ENCODE measurements at places on chromosomes 16 and 17.

- no peak for DNase-seq
Observed at GRCh38 chr16:6160871-6161270, 1063.3 kb upstream of the EEF2KMT start.

GRCh38 chr17:73888862-73889261 lies 244.6 kb upstream of the SDK2 start:
- DNase-seq = no peak

DNA sequence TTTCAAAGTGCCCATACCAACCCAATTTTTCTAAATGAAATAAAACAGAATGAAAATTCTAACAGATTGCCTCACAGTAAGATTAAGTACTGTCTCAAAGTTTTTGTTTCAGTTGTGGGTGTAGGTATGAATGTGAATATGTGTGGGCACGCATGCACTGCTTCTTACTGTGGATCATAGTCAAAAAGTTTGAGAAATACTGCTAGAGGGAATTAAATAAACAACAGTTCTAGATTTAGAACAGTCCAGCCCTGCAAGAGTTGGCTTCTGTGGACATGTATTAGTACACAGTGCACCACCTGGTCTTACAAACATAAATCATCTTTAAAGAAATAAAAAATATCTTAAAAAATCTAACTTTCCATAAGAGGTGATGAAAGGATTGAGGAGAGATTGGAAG lies 8.4 kb downstream of the ZNF652 start:
- DNase-seq = no peak

DNA sequence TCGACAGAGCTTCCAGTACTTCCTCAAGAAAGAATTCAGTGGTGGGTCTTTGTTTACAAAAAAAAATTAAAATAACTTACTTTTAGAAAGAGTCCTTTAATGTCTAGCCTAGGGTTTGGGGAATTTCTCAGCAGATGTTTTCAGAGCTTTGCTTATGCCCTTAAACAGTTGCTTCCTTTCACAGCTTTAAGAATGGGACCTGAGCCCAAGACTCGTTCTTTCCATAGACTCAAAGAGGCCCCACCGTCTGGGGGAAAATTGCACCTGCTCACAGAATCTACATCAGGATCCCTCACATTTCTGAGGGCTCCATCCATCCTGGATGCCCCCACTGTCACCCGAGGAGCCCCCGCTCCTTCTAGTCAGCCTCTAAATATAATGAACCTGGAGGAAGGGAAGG lies 60.0 kb downstream of the RGS9 start:
- no peak for DNase-seq

- DNase-seq = no peak
Observed at GRCh38 chr16:85626191-85626981, 13.3 kb downstream of the GSE1 start.

- no peak for DNase-seq
Observed at GRCh38 chr17:27226611-27227230, 67.2 kb upstream of the WSB1 start.

DNA sequence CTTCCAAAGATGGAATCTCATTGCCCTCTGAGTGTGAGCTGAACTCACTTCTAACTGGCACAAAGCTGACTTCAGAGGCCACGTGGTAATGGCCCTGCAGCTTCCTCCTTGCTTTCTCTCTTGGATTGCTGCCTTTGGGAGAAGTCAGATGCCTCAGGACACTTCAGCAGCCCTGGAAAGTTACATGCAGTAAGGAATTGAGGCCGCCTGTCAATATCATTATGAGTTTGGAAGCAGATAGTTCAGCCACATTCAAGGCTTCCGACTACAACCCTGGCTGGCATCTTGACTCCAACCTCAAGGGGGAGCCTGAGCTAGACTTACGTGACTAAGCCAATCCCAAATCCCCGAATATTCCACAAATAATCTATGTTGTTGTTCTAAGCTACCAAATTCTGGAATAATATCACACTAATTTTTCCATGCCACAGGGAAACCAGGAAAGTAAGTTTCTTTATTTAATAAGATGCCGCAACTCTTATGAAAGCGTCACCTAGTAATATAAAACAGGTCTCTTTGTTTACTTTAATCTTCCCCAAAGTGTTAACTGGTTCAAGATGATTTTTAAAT lies 13.6 kb downstream of the CEP20 start:
- DNase-seq = no peak

DNA sequence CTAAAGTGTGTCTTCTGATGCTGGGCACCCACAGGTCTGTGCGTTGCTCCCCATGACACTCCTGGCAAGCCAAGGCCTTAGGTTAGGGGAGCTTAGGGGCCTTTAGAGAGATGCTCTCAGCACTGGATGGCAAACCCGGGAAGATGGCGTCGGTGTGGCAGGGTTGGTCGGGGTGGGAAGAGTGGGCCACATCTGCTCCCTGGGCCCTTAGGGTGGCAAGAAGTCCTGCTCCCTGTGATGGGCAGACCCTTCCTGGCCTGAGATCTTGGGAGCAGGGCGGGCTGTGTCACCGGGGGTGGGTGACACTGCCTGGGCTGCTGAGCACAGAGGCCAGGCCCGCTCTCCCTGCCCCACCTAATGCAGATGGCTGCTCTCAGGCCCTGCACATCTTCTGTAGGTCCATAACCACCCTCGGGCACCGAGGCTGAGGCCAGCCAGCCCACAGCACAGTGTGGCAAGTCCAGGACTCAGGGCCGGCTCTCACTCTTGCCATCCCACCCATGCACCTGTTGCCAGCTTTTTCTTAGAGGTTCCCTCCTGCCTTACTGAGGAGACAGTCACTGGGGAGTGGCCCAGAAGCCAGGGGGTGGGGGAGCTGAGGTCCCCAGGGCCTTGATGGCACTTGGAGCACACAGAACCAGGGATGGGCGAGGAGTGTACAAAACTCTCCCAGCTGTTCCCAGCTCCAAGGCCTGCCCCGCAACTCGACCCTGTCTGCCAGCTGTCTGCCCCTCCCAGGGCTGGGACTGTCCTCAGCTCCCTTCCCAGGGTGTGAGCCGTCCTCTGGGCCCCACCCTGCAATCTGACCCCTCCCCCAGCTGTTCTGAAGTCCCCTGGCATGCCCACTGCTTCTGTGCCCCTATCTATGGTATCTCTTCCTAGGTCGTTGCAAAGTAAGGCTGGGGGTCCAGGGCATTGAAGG lies 4.4 kb upstream of the MTSS2 start:
- DNase-seq = no peak

DNA sequence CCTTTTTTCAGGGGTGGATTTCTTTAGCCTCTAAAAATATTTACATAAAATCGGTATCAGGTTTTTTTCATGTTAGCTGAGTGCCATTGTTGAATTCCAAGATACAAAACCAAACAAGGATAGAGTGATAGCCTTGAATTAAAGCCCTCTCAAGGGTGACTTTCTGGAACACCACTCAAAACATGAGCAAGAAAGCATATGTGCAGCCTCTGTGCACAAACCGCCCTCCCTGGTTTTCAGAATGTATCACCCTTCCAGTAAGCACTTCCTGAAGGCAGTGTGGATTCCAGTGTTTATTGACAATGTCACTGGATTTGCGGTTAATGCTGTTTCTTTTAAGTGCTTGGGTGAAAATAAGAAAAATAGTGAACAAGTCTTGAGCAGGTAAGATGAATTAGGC lies 597.7 kb downstream of the TMEM114 start:
- DNase-seq = no peak

DNA sequence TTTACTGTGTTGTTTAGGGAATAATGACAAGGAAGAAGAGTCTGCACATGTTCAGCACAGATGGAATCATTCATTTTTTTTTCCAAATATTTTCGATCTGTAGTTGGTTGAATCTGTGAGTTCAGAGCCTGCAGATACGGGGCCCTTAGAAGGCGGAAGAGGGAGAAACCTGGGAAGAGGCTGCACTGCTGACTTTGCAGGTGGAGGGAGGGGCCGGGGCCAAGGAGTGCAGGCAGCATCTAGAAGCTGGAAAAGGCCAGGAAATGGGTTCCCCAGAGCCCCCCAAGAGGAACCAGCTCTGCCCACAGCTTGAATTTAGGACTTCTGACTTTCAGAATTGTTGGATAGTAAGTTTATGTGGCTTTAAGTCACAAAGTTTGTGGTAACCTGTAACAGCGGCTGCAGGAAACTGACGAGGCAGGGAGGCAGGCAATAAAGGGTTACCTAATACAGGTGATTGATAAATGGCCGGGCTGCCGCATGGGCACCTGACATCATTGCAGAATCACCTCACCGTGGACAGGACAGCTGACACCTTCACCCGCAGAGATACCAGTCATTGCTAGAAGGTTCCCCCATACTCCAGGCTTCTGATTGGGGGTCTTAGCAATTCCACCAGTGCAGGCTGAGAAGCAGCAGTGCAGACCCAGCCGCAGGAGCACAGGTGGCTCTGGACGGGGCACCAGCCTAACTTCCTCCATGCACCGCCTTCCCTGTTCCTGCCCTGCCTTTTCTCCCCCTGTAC lies 181.3 kb downstream of the IRF8 start:
- DNase-seq = no peak

GRCh38 chr17:17151055-17151454 lies 55.1 kb downstream of the PLD6 start:
- DNase-seq = no peak

DNA sequence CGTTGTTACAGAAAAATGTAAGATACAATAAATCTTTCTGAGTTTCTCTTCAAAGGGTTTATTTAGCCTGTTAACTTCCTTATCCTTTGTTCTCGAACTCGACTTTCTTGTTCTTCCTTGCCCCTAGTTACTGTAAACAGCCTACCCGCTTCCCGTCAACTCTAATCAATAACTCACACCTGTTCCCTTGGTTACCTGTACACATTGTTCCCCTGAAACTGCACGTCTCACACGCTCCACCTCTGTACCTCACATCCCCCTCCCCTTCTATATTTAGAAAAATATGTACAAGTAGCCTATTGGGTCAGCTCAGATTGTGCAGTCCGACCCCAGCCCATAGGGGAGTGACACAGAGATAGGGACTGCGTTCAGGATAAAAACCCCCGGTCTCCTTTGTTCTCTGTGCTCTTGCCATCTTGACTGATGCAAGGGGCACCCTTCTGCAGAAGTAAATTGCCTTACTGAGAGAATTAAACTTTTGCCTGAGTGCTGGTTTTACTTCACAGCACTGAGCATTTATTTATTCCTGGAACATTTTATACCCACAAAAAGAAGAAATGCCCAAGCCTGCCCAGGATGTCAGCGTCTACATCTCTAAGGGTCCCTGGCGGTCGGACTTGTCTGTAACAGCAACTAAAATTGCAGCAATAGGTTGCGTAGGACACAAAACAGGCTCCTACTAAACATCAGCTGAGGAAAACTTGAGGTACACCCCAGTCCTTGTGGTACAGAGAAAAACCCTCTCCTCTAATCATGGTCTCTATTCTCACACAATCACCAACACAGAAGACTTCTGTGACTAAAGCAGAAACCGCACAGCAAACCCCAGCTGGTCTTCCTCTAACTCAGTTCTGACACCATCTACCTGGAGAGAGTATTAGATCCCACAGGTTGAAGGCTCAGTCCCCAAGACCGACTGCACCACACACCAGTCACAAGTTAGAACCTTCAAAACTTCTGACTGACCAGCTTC lies 11.3 kb downstream of the WDR45B start:
- DNase-seq = no peak

DNA sequence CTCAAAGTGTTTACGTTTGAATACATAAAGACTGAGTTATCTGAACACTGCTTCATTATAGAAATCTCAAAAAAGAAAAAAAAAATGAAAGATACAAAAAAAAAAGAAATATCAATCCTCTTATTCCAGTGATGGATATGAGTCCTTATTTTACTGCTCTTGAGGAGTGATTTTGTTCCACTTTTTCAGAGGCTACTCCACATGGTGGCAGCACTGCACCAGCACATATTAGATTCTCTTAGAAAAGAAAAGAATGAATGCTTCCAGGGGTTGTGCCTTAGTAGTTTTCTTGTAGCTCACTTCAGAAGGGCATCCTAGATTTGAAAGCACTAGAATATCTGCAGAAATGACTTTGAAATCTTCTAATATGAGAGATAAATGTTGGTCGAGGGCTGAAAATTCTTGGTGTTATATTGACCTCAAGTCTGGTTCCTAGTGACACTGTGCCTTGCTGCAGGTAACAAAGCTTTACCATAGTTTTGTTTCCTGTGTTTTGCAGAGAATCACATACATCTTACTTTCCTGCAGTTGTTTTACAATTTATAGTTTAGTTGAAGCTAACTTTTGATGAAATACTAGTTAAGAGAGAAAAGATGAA lies 25.9 kb downstream of the AP2B1 start:
- no peak for DNase-seq

DNA sequence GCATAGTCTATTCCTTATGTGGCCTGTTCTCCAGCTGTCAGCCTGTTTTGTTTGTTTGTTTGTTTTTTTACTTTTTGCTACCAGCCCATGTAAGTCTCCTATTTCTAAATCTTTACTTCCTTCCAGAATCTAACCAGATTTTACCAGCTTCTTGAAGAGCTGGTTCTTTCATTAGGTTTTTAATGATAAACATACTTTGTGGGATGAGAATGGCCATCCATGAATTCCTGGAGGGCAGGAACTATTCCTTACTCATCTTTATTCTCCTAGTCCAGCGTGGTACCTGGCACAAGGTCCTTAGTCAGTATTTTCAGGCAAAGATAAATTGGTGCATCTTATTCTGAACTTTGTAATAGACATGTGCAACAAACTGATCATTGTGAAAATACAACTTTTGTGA lies 17.3 kb downstream of the RSPRY1 start:
- no peak for DNase-seq

DNA sequence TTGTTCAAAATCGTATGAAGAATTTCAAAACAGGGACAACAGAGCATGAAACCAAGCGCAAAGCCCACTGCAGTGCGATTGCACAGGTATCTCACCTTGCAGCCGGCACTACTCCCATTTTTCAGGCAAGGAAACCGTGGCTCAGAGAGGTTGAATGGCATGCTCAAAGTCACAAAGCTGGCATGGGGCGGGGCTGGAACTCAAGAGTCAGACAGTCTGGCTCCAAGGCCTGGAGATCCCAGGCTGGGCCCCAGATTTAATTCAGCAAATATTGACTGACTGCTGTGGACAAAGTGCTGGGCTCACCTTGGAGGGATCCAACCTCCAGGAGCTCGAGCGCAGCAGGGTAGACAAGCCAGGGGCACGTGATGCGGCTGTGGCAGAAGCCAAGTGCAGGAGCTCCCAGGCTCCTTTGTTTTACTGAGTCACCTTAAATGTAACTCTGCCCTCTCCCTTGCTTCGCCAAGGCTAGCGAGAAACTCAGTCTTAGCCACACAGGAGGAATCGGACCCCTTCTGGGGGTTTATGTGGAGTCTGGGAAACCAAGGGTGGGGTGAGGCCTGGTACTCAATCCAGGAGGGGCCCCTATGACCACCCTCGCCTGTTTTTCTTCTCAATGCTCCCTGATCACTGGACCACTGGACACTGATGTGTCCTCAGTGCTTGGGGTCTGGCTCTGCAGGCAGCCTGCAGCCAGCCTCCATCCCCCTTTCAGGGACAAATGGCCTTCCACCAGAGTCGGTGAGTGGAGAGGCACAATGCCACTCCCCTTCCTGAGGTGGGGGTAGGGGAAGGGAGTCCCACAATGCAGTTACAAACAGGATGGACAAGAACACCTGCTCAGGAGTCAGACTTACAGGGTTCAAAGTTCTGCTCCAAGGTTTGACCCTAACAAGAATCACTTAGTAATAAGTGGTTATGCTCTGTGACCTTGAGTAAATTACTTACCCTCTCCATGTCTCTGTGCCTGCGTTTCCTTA lies 3.9 kb upstream of the SPATA20 start:
- DNase-seq = no peak
